Nucleus accumbens (tissue), 56 donors: ENCODE measurements at places on chromosomes 1 and 21.

- no peak for DNase-seq
Measured at GRCh38 chr1:203173566-203173965, 2.1 kb downstream of the MYBPH start.

DNA sequence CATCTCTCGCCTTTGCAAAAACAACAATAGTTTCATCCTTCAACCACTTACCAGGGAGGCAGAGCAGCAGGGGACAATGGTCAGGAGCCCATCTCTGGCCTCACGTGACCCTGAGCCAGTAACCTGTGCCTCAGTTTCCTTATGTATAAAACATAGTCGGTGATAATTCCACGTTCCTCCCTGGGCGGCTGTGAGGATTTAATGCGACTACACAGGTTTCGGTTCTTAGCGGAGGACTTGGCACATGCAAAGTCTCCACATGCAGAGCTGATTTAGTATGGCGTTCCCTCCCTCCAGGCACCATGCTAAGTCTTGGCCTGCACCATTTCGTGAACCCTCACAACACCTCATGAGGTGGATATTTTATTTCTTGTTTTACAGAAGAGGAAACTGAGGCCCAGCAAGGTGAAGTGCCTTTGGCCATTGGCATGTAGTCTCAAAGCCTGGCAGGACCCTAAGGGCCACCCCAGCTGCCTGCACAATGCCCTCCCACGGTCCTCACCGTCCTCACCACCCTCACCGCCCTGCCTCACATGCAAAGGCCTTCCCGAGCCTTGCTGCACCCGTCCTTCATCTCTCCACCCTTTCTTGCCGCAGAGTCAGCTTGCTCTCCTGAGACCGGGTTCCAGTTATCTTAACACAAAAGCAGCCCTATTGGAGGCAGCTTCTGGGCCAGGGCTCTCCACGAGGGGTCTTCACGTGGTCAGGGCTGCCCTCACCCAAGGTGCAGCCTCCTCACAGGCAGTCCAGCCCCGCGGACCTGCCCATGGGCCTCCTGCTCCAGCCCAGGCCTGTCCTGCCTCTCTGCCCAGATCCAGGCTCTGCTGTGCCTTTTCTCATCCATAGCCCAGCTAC, 48.9 kb downstream of the SYF2 start:
- DNase-seq = no peak

GRCh38 chr1:145994391-145995120, 1.8 kb downstream of the TXNIP start:
- DNase-seq = no peak

DNA sequence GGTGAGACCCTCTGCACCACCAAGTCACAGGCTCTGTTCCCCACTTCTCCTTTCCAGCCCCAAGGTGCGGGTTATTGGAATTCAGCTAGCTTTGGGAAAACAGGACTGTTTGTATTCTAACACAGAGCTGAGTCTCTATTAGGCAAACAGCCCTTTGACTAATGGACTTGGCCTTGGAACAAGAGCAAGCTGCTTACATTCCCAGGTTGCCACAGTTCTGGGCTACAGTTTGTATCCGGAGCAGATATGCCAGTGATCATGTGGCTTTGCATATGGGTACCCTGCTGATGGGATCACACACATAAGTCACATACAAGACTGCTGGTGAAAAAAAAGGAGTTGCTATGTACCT, 110.5 kb upstream of the COA6 start:
- no peak for DNase-seq

DNA sequence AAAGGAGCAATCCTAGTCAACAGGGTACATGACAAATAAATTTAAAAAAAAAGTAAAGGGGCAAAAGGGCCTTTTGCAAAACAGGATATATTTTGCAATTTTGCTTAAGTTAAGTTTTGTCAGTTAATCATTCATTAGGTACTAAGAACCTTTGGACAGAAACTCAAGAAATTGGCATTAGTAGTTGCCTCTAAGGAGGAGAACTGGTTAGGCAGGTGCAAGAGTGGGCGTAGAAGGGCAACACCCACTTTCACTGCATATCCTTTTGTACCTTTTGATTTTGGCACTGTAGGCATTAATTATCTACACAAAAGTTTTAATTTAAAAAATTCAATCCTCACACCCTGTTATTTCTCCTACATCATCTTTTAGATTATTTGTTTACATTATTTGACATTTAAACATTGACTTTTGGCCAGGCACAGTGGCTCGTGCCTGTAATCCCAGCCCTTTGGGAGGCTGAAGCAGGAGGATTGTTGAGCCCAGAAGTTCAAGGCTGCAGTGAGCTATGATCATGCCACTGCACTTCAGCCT, 4.3 kb downstream of the DDAH1 start:
- no peak for DNase-seq

GRCh38 chr1:212607206-212607912, 1.2 kb upstream of the ATF3 start:
- DNase-seq = no peak

DNA sequence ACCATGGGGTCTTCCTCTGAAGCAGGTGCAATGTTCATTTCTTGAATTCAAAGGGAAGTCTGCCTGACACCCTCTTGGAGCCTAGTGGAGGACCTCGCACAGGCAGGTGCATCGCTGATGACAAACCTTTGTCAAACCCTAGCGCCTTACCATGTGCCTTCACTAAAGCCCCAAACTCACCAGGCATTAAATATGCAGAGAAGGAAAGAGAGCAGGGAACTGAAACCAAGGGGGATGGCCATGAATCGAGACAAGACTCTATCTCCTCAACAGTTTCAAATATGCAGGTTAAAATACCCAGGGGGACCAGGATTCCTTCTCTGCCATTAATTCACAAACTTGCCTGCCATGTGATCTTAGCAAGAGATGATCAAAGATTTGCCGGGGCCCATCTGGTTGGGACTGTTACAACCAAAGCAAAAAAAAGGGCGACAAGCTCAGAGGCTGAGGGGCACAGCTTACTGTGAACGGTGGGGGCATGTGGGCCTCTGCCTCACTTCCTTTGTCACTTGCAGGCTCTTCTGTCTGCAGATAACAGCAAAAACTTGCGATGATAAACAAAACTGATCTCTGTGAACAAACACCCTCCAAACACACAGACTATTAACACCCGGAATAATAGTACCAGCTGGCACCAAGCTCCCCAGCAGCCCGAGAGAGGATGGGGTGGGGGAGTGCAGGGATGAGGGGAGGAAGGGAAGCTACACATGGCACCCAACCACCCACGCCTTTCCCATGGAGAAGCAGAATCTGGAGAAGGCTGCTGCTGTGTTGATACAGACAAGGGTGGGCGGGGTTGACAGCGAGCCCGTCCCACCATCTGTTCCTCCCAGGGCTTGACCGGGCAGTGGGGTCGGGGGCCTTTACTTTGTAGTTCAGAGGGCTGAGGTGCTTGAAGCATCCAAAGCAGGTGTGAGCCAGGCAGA, 33.9 kb downstream of the TMEM63A start:
- DNase-seq = peak; percentile 37

GRCh38 chr1:905071-905749, 18.5 kb upstream of the SAMD11 start:
- DNase-seq = no peak

DNA sequence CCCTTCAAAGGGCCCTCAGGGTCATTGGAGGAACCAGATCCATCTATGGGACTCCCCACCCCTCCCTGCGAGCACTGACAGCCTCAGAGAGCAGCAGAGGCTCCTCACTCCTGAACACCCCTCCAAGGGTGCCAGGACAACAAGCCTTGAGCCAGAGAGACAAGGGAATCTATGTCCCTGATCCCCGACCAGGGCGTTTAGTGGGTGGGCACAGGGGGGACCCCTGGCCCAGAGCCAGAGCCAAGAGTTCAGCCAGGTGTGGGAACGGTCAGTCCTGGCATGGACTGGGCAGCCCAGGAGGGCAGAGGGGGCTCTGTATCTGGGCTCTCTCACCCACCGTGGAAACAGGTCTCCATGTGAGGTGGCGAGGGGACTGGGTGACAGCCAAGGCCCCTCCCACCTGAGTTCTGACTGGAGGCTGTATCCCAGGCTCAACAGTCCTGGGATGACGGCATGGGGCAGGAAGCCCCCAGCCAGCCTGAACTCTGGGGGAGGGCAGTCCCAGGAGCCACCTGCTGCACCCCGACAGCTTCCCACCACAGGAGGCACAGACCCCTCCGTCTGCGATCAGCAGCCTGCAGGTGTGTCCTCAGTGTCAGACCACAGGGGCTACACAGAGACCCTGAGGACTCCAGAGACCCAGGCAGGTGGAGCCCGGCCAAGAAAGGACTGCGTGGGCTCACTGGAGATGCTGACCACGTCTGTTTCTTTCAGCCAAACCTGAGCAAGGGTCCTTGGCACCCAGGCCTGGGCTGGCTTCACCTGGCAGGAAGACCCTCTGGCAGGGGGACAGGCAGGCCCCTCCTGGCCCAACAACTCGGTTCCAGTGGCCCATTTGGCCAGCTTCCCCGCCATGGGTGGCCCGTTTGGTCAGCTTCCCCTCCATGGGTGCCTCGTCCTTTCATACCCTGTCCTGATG, 11.2 kb upstream of the SRARP start:
- no peak for DNase-seq

DNA sequence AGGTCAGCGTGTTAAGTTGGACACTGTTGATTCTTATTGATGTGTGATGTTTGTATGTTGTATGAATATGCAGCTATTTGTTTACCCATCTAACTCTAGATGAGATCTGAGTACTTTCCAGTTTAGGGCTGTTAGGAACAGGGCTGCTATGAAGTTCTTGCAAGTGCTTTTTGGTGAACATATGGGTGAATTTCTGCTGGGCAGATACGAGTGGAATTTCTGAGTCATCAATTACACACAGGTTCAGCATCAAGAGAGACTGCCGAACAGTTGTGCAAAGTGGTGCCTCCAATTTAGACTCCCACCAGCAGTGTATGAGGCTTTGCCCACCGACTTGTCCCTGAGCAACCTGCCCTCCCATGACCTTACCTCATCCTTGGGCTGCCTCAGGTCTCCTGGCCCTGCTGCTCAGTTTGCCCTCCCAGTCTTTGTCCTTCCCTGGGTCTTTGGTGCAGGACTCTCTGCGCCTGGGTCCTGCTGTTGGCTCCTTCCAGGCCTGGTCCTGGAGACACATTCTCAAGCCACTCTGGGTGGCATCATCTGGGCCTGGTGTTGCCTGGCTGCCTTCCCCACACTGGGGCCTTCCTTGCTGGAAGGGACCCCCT, 343.6 kb downstream of the PTPRU start:
- DNase-seq = no peak

DNA sequence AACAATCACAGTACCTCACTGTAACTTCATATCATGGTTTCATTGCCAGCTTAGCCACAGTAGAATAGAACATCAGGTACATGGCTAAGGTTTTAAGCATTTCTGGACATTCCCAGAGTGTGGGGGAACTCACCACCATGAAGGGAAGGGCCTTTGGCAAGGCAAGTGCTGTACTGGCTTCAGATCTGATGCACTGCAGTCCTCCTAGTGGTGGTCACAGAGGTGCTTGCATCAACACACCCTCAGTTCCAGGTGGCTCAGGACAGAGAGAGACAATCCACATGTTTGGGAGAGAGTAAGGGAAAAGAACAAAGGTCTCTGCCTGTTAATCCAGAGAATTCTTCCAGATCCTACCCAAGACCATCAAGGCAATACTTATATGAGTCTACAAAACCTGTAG, 528.4 kb upstream of the RGS18 start:
- DNase-seq = no peak
